ENCODE measurements at places on chromosomes 7 and 10.
A peak's percentile ranks its signal among the peaks of the same experiment; 100 is the strongest.

DNA sequence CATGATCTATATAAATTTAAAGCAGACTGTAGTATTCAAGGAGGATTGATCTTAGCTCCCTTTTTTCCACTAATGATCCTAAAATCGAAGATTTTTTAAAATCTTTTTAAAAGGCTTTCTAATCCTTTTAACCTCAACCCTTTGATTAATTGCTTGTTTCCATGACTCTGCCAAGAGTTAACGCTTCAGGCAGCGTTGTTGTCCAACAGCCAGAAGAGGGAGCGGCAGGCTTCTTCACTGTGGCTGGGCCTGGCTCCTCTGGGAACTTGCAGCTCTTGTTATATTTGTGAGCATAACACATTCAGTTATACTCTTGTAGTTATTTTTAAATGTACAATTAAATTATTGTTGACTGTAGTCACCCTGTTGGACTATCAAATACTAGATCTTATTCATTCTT, 26.3 kb downstream of the CRCP start:
- DNase-seq = peak; percentile 68

DNA sequence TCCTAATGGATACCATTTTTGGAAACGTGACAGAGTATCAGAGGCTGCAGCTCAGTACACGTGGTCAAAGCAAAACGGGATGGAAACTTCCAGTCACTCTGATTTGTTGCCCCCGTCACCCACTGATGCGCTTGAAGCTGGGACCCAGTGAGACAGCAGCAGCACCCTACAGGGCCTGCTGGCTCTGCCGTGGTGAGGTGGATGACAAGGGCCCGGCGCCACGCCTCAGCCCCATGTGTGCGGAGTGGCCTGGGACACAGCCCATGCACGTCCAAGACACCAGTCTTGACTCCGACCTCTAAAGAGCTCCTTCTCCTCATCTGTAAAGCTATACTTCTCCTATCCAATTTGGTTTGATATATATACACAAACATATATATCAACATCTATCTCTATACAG, 39.0 kb downstream of the CLEC2L start:
- no peak for DNase-seq

- DNase-seq = no peak
These were observed 41.9 kb upstream of the OGDHL start for GRCh38 chr10:49803988-49804387.

- DNase-seq = no peak
These were observed 87.4 kb downstream of the RAMP3 start for GRCh38 chr7:45244981-45245380.

- peak; percentile 4 for DNase-seq
These were observed 77.9 kb upstream of the PLXNA4 start for GRCh38 chr7:132654150-132654549.

- no peak for DNase-seq
These were observed 13.6 kb downstream of the CFTR start for GRCh38 chr7:117493460-117493859.

DNA sequence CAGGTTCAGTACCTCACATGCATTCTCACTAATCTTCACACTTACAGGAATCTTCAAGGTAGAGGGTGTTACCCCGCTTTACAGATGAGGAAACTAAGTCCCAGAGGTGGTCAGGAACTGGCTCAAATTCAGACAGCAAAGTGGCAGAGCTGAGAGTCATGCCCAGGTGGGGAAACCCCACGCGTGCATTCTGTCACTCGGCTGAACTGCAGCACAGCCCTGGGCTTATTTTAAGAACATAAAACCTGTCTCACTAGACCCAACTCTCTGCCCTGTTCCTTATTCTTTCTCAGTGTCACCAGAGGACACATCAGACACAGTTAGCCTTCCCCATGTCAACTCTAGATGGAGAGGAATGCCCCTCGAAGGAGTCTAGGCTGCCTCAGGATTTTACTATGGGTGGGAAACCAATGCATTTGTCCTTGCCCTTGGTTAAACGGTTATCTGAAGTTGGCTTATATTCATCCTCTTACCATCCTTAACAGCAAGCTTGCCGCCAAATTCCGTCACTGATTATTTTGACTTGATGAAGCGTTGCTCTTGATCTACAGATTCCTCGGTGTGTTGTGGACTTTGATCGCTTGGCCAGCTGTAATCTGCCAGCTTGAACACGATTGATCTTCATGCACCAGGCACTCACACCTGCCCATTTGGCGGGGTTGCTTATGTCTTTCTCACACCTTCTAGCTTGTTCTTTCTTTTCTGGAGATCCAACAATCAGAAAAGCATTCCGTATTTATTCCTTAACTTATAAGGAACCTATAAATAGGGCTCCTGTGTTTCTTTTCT, 627.9 kb downstream of the SDK1 start:
- DNase-seq = no peak

DNA sequence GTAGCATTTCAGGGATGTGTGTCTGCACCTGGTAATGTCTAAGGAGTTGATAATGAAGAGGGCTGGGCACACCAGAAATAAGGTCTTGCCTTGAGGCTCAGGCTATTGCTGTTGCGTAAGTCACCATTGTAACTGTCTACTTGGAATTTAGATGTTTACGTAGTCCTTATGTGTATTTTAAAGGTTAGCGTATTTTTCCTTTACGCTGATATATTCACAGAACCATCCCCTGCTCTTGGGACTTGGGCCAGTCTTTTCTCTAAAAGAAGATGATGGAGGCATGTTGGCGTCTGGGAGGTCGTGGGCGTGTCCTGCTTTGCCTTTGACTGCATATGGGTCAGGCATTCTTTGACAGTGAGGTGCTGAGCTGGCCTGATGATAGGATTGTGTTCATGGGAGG, 14.7 kb downstream of the WDR37 start:
- DNase-seq = no peak

DNA sequence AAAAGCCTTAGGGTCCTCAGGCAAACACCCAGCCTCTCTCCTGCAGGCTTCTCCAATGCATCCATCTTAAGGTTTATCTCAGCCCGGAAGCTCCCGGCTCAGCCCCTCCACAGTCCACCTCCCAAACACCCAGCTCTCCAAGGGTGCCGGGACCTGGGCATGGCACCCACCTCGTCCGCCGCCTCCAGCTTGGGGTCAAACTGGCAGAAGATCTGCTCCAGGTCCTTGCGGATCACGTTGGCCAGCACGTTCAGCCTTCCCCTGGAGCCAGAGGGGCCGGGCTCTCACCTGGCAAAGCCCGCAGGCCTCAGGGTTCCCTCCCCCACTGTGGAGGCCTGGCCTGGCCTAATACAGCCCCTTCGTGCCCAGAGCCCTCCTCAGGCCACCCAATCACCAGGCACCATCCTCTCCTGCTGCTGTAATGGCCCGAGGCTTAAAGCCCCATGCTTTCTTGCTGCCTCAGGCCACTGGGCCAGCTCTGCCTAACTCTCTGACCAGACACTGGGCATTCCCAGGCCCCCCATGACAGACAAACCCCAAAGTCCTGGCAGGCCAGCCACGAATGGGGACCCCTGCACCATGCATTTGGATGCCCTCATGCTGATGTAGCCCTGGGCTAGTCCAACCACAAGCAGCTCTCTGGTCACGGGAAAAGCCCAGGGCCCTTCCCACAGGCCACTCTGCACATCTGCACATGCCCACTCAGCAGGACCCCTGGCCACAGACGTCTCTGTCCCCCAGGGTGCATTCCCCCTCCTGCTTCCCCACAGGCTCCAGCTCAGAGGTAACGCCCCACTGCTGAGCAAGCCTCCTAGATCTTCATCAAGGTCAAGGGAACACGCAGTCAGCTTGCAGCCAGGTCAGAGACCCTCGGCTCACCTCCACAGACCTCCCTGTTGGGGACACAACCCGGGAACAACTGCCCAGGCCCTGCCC, 12.3 kb downstream of the OGDHL start:
- DNase-seq = no peak

DNA sequence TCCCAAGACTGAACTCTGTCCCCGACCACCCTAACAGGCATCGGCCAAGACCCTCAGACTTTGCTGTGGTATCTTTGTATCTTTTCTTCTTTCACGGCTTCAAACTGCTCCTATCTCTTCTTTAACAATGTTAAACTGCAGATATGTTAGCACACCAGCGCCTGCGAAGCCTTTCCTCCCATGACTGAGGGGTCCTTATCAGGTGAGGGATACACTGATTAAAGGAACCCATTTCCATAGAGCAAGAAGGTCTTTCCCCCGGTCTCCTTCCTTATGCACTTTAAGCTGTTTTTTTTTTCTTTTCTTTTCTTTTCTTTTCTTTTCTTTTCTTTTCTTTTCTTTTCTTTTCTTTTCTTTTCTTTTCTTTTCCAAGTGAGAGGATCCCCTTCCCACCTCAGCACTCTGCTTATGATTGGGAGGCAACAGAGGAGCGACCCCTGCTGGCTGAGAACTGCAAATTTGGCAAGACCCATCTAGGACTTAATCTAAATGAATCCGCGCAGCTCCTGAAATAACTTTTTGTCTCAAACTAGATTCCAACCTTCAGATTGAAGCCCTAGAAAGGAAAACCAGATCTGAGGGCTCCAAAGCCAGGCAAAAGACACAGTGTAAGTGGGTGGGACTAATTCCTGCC, 109.9 kb downstream of the ITGB8 start:
- DNase-seq = peak; percentile 21

DNA sequence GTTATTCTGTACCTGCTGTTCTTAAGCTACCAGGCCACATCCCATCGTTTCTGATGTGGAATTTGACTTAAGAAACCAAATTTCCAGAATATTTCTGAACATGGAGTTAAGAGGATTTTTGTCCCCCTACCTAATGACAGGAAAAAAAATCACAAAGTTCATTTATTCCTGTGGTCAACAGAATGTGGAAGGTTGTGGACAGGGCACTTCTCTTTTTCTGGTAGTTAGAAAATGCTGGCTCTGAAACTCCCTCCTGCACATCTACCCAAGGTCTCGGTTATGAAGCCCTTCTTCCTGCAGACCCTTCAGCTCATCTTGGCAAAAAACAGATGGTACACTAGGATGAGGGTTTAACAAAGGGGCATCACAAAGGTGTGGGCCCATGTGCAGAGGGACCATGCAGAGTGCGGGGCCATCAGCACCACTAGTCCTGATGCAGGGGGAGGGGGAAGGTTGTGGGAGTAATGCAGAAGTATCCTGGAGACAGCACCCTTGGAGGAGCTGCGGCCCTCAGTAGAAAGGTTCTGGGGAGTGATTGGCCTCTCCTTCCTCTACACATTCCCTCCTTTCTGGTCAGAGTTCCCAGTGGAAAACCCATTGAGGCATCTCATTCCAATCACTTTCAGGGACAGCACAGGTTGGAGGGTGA, 9.8 kb downstream of the ALOX5 start:
- DNase-seq = no peak

- no peak for DNase-seq
These were observed 9.5 kb downstream of the SLC18A2 start for GRCh38 chr10:117250411-117250810.

Data from eye (tissue), 1 donor.